ENCODE measurements at places on chromosomes 7 and 10. TPM values are rescaled to one million over a fixed set of nuclear protein-coding genes. Genes with fewer than 3 reads are reported as not detected.

Gene RTKN2
- polyA plus RNA-seq = 13.4 TPM

Gene MBL2
- 0.23 TPM for polyA plus RNA-seq

Gene FBH1
- polyA plus RNA-seq = 57.4 TPM

Gene PNLIP
- polyA plus RNA-seq = not detected

Gene MRC1
- 12.4 TPM for polyA plus RNA-seq

Gene EXOSC1
- 37.6 TPM for polyA plus RNA-seq

DNA sequence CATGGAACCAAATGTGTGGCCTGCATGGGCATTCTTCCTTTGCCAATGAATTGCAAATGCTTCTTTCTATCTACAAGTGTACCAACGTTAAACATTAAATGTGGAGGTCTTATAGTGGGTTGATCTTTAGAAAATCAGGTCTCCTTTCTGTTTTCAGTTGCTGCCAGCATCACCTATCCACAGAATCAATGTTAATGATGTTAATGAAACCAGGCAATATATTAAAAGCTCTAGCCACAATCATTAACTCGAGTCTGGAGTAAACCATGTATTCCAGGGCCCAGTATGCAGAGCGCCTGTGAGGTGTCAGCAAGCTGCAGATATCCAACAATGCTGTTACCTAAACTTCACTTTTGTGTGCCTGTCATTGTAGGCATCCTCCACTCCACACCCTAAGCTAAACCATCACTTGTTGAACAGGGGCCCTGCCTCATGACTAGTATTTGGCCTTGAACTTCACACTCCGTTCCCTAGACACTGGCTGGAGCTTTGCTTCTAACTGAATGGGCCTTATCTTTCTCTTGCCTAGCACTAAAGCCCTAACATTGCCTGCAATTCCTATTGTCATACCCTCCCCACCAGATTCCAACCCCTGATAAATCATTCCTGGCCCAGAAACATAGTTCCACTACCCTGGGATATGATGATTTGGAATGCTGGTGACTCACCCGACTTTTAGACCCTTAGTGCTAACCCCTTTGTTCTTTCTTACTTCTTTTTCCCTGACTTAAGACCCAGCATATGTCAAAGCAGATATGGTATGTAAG lies 24.3 kb upstream of the ITGB8 start:
- no peak for DNase-seq

DNA sequence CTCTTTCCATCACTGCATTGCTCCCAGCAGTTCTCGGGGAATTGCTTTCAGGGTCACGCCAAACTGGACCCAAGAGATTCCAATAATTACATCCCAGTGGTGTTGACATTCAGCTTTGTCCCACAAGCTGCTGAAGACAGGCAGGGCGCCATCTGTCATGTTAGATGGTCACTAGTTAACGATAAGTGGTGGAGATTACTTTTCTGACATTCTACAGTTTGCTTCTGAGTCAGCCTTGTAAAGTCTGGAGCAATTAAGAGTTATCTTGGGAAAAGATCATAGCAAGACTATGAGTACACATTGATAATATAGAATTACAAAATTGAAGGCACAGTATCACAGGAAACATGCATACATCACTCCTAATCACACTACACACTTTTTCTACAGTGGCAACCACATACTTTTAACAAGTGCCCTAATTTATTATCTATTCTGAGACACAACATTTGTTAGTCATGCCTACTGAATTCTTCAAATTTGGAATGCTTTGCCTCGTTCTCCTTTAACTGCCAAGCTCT lies 41.9 kb downstream of the SEMA3C start:
- DNase-seq = no peak

DNA sequence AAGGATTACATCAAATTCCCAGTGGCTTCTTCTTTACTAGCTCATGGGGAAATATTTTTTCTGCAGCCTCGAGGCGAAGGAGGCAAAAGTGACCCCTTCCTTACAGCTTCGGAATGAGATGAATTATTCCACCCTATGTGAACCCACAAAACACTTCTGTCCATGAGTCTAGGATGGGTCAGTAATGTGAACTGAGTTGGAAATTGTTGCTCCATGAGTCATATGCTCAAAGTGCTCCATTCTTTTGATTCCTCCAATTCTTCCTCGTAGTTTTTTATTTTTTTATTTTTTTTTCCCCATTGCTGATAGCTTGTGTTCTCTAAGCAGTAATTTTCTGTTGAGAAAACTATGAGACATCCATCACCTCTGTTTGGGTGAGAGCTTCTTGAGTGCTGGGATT lies 31.7 kb upstream of the FAM204A start:
- no peak for DNase-seq

DNA sequence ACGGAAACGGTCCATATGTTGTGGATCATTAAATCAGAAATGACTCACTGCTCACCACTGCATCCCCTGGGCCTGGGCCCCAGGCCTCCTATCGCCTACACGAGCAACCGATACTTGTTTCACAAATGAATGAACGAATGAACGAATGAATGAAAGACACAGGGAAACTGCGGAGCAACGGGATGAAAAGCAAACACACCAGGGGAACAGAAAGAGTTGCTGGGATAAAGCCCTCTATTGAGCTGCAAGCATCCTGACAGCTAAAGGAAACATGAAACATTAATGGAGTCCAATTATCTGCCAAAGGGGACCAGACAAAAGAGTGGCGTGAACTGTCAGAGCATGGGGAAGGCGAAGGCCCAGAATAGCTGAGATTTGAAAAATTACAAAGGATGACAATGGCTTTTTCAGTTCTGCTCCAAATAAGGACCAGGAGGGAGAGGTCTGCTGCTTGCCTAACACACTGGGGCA lies 92.1 kb downstream of the GRB10 start:
- no peak for DNase-seq

GRCh38 chr7:1672851-1673486 lies 2.9 kb downstream of the ELFN1 start:
- no peak for DNase-seq

GRCh38 chr7:101953248-101953819 lies 135.9 kb downstream of the CUX1 start:
- no peak for DNase-seq

GRCh38 chr7:14579971-14580370 lies 322.6 kb downstream of the DGKB start:
- no peak for DNase-seq

GRCh38 chr10:77266242-77266641 lies 371.4 kb downstream of the KCNMA1 start:
- no peak for DNase-seq

DNA sequence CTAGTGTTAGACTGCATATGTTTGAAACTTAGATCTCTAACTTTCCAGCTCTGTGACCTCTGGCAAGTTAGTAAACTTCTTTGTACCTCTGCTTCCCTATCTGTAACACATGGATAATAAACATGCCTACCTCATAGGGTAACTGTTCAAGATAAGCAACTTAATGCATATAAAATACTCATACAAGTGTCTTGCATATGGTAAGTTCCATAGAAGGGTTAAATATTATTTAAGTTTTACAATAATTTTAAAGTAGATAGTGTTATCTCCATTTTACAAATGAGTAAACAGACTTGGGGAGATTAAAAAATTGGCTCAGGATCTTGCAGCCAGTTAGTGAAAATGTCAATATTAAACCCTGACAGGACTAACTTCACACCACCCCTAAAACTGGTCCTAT lies 30.1 kb upstream of the CD36 start:
- DNase-seq = no peak

Data from left renal pelvis (tissue), 4 donors.